Right ventricle myocardium inferior (tissue), 1 donor: ENCODE measurements at places on chromosomes 3 and 15.

DNA sequence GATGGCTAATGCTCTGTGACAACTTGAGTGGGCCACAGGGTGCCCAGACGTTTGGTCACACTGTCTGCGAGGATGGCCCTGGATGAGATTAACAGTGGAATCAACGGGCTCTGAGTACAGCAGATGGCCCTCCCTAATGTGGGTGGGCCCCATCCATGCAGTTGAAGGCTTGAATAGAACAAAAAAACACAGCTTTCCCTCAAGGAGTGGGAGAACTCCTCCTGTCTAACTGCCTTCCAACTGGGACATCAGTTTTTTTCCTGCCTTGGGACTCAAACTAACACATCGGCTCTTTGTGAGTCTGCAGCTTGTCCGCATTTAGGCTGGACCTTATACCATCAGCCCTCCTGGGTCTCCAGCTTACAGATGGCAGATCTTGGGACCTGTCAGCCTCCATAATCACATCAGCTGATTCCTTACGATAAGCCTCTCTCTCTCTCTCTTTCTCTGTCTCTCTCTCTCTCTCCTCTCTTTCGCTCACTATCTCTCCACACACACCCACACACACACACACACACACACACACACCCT lies 20.8 kb downstream of the FAM174B start:
- no peak for DNase-seq

DNA sequence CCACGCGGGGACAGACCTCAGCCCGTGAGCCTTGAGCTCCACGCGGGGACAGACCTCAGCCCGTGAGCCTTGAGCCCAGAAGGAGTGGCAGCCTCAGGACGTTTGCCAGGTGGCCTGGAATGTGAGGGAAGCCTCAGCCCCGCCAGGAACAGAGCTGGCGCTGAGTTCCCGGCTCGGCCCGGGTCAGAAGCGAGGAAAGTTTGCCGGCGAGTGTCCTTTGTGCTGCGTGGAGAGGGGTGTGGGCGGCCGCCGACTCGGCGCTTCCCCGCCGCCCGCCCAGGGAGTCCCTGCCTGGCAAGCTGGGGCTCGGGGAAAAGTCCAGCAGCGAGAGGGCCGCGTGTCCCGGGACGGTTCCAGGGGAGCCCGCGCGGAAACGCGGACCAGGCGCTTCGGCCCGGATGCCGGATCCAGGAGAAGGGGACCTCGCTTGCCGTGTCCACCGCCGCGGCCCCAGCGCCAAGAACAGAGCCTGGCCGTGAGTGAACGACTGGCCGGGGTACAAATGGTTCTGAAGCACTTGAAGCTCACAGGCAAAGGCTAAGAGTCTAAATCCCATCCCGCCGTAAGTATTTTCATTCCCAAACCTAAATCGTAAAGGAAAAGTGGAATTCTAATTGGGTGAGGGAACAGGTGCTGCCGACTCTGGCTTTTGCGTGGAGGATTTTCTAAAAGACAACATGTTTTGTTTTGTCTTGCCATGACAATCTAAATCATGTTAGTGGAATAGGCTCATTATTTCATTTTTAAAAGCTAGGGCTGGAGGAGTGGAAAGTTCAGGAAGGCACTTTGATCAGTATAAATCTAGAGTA lies 1.7 kb downstream of the LRRN1 start:
- peak; percentile 70 for DNase-seq

DNA sequence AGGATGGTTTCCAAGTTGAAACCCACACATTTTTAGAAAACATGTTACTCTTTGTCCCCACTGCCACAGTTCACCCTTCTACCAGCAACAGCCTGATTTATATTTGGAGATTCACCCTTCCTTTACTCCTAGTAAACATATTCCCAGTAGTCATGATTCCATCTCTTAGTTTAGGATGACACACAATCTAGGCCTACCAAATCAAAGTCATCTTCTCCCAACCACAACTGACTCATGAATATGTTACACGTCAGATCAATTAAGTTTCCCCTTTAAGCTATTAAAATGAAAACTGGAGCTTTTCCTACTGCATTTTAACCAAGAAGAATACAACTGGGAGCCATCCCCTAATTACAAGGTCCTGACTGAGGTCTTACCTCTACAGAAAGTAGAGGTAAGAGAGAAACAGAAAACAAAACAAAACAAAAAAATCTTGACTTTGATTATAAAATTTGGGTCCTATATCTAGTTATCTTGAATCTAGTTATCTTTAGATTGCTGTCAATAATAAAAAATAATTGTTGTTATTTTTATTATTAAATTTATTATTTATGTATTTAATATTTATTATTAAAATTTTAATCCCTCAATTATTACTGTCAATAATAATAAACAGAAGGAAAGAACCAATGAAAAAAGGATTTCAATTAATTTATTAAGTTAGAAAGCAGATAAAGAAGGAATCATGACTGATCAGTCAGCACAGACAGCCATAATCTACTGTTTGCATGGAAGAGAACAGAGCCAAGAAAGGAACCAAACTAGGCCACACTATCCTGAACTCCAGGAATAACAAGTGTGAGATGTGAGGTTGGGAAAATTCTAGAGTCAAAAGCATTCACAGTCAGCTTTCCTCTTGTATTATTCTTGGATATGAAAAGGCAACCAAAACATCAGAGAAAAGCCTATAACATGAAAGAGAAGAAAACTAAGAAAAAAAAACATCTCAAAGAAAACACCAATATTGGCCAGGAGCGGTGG lies 12.5 kb downstream of the DPH6 start:
- DNase-seq, result no peak

- peak; percentile 69 for DNase-seq
Measured at GRCh38 chr15:78455749-78456148, 17.7 kb downstream of the IREB2 start.

DNA sequence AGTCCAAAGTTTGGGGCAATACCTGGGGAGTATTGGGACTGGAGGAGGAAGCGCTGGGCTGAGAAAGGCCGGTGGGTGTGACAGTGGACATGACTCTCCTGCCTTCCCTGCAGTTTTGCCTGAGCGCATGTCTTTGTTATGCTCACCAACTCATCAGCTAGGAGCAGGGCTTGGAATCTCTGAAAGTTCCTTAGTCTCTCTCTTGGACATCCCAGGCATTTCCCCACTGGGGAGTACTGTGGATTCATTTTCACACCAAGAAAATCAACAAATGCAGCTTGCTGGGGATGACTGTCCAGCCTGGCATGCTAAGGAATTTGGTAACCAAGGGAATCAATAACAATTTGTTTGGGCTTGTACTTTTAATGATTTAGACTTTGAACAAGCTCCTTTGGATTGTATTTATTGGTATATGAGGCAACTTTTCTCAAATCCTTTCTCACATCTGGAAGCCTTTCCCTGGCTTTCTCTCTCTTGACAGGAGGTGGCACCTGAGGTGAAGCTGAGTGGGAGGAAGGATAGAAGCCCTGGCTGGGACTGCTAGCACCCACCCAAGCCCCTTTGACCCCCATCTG lies 48.5 kb upstream of the CHST2 start:
- no peak for DNase-seq
